ENCODE measurements at places on chromosomes 6 and 20. TPM values are rescaled to one million over a fixed set of nuclear protein-coding genes. Genes with fewer than 3 reads are reported as not detected.

The ERVFRD-1 gene
- not detected for total RNA-seq

The PI16 gene
- total RNA-seq = 1.0 TPM

The TUBB2A gene
- total RNA-seq = 4.2 TPM

The ZNF334 gene
- total RNA-seq = 2.2 TPM

The EYS gene
- not detected for total RNA-seq

The SLC22A2 gene
- total RNA-seq = not detected

The MCHR2 gene
- total RNA-seq = not detected

The FOXC1 gene
- 0.07 TPM for total RNA-seq

The C20orf204 gene
- 3.1 TPM for total RNA-seq

The OR2J3 gene
- total RNA-seq = not detected

The OR2H1 gene
- total RNA-seq = not detected

The PNPLA1 gene
- not detected for total RNA-seq

The TSBP1 gene
- total RNA-seq = not detected

The GGTLC1 gene
- not detected for total RNA-seq

The POU3F2 gene
- total RNA-seq = not detected

The VPS52 gene
- total RNA-seq = 32.7 TPM

The PGC gene
- total RNA-seq = not detected

The GSTA1 gene
- not detected for total RNA-seq

The EDN3 gene
- not detected for total RNA-seq

The DLGAP4 gene
- 18.8 TPM for total RNA-seq

The C6orf15 gene
- not detected for total RNA-seq

The RSPO3 gene
- not detected for total RNA-seq

The CDSN gene
- not detected for total RNA-seq

The CASS4 gene
- 8.6 TPM for total RNA-seq

The IER3 gene
- 171 TPM for total RNA-seq

The TNFRSF21 gene
- total RNA-seq = 0.97 TPM

The MYLIP gene
- total RNA-seq = 11.4 TPM

The SERPINB1 gene
- total RNA-seq = 169 TPM

The LGSN gene
- total RNA-seq = 0.05 TPM

The OPRM1 gene
- total RNA-seq = not detected

The SDHAF4 gene
- total RNA-seq = 13.3 TPM

The TRERF1 gene
- total RNA-seq = 16.3 TPM

The RAMACL gene
- 0.31 TPM for total RNA-seq

The SOBP gene
- total RNA-seq = 0.29 TPM

The FAM83C gene
- not detected for total RNA-seq

The CYB5R4 gene
- 29.8 TPM for total RNA-seq

The SLC22A1 gene
- total RNA-seq = 0.99 TPM

The TTLL9 gene
- not detected for total RNA-seq

The SNX5 gene
- total RNA-seq = 234 TPM

The RAB23 gene
- 2.2 TPM for total RNA-seq

The F13A1 gene
- total RNA-seq = not detected

The TPBG gene
- total RNA-seq = 0.34 TPM

The ECHDC1 gene
- 43.7 TPM for total RNA-seq

The DNMT3B gene
- 2.0 TPM for total RNA-seq

The CD93 gene
- total RNA-seq = 1.8 TPM

The THBD gene
- not detected for total RNA-seq

The GRM4 gene
- total RNA-seq = 0.05 TPM

The NKAPL gene
- not detected for total RNA-seq

The PRL gene
- not detected for total RNA-seq

The BTN1A1 gene
- total RNA-seq = not detected

The TP53INP2 gene
- total RNA-seq = 2.3 TPM

The DDX27 gene
- 42.8 TPM for total RNA-seq

The PET117 gene
- 15.9 TPM for total RNA-seq

The PBOV1 gene
- total RNA-seq = not detected

The NMBR gene
- total RNA-seq = not detected

The MYB gene
- 19.4 TPM for total RNA-seq
